ENCODE measurements at places on chromosomes 4 and X. TPM values are rescaled to one million over a fixed set of nuclear protein-coding genes. Genes with fewer than 3 reads are reported as not detected.

Gene DCAF8L2
- not detected for total RNA-seq

Gene GPR82
- not detected for total RNA-seq

Gene LAMTOR3
- total RNA-seq = 71.8 TPM

Gene SHISA3
- not detected for total RNA-seq

Gene AMTN
- total RNA-seq = 1.9 TPM

Gene SPACA5B
- total RNA-seq = not detected

Gene RBMXL3
- not detected for total RNA-seq

Gene TEX13B
- total RNA-seq = not detected

Gene NOX1
- not detected for total RNA-seq

Gene TAF7L
- total RNA-seq = 0.21 TPM

Gene UGT2B11
- not detected for total RNA-seq

Gene SLC34A2
- 0.21 TPM for total RNA-seq

Gene PRR32
- not detected for total RNA-seq

Gene SHOX
- not detected for total RNA-seq

Gene GABRG1
- not detected for total RNA-seq

Gene PPARGC1A
- total RNA-seq = 2.4 TPM
